Naive thymus-derived CD4-positive, alpha-beta T cell (primary cell): ENCODE measurements at places on chromosomes 2 and 18.

DNA sequence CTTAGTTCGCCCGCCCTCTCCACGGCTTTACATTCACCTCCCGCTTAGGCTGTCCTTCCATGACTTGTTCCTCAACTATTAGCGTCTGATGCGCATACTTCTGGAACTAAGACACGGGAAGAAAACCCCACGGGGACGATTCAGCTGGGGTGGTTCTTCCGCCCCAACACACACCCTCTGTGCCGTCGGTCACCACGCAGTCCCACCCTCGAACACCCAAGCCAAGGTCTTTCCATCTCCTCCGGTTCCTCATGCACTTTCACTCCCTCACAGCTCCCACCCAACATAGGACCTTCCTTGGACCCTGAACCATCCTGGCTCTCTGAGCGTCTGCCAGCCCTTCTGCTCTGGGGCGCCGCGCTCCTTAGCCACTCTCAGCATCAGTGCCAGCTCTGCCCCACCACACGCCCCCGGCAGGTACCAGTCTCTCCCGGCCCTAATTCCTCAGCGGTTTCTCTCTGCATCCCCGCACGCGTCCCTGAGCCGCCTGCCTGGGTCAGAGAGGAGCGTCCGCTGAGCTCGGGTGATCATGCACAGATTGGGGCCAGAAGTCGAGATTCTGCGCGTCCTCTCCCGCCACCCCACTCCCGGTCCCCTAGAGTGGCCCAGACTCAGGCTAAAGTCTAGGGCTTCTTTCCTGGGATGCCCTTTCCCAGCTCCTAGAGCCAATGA lies 522 bp upstream of the SRD5A2 start:
- no peak for DNase-seq

DNA sequence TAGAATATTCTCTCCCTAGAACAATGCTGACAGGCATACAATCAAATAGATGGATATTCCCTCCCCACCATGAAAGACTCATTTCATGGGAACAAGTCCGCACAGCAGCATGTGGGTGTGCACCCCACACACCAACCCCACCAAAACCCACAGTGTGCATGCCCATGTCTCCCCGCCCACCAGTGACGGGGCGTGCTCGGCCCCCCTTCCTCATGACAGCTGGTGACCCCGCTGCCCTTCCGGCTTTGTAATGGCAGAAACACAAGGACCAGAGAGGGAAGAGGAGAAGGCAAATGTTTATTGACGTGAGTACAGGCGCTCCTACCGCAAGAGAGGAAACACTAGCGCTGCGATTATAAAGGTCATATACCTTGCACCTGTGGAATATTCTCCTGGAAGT lies 30.8 kb upstream of the ODC1 start:
- DNase-seq = no peak

GRCh38 chr2:8767324-8767723 lies 70.1 kb downstream of the KIDINS220 start:
- DNase-seq = no peak

- no peak for DNase-seq
Observed at GRCh38 chr18:75159646-75160356, 49.1 kb downstream of the PTGR3 start.
